Activated CD8-positive, alpha-beta T cell treated with anti-CD3 and anti-CD28 coated beads, Interleukin-2, amount 10 ng/mL, durations not matched to agents 7 days and 5 days (primary cell): ENCODE measurements at places on chromosomes 12 and 14.
A peak's percentile ranks its signal among the peaks of the same experiment; 100 is the strongest.

DNA sequence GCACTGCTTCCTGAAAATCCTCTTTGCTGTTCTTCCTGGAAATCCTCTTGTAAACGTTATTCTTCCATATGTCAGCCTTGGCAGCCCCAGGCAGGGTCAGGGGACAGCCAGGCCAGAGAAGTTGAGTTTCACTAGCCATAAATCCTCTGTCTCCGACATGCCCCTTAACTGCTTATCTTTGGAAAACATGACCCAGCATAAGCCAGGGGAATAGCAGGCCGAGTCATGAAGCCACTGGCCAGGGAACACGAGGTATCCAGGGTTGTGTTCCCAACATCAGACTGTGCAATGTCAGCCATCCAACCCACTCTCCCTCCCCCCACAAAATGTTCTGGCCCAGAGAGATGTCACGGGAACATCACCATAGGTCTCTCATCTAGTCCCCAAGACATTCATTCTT, 453.9 kb downstream of the MED13L start:
- DNase-seq: no peak

- DNase-seq: no peak
Measured at GRCh38 chr12:131112021-131112420, 158.3 kb downstream of the ADGRD1 start.

DNA sequence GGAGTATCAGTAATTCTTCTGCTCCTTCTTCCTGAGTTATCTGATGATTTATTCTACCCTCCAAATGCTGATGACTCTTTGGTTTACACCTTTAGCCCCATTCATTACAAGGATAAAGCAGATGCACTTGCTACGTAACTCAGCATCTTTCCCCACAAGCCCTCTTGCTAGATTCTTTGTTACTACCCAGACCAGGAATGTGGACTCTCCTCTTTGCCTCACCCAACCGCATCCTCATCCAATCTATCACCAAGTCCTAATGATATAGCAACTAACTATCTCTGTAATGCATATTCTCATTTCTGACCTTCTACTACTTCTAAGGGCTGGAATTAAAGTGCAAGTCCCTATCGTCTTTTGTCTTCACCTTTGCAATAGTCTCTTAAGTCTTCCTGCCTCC, 9.2 kb downstream of the KRT1 start:
- DNase-seq: no peak

- peak; percentile 56 for DNase-seq
Measured at GRCh38 chr12:25377469-25378177, 126.9 kb upstream of the KRAS start.

GRCh38 chr14:28243600-28243999, 523.0 kb upstream of the FOXG1 start:
- DNase-seq: no peak

DNA sequence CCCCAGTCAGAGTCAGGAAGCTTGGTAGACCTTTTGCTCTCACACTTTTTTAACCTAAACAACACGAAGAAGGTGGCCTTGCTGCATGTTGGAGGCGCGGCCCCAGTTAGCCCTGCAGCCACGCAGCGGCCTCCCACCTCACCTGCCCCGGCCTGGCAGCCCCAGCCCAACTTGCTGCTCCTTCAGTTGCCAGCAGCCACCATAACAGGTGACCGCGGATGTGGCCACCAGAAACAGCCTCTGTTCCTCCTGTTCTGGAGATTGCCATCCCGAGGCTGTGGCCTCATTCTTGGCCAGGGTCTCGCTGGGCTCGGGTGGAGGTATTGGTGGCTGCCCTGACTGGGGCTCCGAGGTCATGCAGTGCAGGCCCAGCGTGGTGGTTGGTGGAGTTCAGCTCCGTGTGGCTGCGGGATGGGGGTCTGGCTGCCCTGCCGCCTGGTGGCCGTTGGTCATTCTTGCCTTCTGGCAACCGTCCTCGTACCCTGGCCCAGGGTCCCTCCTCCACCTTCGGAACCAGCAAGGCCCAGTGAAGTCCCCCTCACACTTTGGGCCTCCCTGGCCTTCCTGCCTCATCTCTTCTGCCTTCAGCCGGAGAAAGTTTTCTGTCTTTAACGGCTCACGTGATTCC, 20.7 kb upstream of the TEX22 start:
- no peak for DNase-seq

DNA sequence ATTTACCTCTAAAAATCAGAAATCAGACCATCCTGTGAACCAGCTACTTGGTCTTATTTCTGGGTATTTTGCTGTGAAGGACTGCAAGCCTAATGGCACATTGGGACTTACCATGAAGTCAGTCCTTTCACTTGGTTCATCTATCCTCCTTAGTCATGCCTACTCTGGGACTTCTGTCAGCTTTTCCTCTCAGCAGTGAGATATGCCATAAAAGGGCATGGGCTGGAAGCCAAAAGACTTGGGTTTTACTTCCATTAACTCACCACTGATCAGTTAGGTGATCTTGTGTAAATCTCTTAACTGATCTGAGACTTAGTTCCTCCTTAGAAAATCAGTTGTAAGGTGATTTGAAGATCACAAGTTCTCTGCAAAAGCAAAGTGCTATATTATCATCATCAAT, 116.5 kb downstream of the PAH start:
- no peak for DNase-seq

DNA sequence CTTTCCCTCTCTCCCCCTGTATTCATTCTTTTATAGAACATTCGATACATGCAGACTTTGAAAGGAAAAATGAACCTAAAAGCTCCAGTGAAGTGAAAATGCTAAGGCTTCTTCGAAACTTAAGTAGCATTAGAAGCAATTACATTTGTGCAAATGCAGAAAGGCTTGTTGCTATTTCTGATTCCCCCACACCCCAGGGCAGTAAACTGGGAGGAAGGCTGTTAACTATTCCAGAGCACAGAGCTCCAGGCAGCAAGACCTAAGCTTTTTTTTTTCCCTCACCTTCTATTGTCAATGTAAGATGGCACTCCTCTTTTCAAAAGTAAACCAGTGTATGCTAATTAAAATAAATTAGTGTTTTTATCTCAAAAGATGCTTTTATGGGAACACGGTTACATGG, 448.9 kb upstream of the TBX3 start:
- no peak for DNase-seq

GRCh38 chr12:89353188-89353822, 1.0 kb upstream of the DUSP6 start:
- peak; percentile 59 for DNase-seq

- DNase-seq: no peak
Measured at GRCh38 chr12:64186789-64187188, 35.3 kb downstream of the KICS2 start.

- DNase-seq: no peak
Measured at GRCh38 chr14:57573173-57573572, 79.5 kb upstream of the CCDC198 start.

GRCh38 chr12:18468246-18469075, 207.1 kb downstream of the PIK3C2G start:
- DNase-seq: no peak

DNA sequence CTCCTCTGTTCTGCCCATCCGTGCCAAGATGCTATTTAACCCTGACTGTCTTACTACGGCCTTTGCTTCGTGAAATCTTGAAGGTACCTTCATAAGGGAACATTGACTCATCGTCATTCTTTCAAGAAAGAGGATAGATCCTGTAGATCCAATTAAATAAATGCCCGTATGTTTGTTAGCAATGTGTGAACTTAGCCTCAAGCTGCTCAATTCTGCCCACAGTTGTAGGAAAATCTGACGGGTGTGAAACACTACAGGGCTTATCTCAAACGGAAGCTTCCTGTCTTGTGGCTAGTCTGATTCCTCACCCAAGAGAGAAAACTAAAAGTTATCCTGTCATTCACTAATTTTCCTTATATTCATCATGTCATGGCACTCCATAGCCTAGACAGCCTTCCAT, 168.0 kb upstream of the TBX3 start:
- DNase-seq: no peak

- DNase-seq: no peak
Measured at GRCh38 chr12:15225136-15225862, 4.1 kb upstream of the RERG start.

GRCh38 chr12:82357340-82357739, 847 bp downstream of the CCDC59 start:
- DNase-seq: no peak

DNA sequence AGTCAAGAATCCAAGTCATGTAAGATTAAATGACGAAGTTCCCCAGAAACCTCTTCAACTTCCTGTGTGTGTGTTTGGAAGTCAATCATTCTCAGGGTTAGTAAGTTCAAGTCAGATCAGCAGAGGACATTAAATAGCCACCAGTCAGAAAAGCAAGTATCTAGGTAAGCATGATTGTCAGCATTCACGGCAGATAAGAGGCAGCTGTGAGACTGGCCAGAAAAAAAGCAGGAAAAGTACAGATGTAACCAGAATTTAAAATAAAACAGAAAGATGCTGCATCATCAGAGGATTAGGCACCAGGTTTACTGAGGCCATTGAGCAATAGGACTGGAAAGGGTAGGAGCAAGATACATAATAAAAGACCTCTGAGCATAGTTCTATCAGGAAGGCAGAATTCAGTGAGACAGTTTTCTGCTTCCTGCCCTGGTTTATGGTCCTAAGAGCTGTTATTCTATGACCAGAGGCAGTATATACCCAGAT, 606.9 kb downstream of the FSCB start:
- no peak for DNase-seq

GRCh38 chr14:104676694-104677511, 12.5 kb upstream of the INF2 start:
- peak; percentile 35 for DNase-seq

- DNase-seq: no peak
Measured at GRCh38 chr12:1019283-1019682, 28.3 kb downstream of the ERC1 start.

DNA sequence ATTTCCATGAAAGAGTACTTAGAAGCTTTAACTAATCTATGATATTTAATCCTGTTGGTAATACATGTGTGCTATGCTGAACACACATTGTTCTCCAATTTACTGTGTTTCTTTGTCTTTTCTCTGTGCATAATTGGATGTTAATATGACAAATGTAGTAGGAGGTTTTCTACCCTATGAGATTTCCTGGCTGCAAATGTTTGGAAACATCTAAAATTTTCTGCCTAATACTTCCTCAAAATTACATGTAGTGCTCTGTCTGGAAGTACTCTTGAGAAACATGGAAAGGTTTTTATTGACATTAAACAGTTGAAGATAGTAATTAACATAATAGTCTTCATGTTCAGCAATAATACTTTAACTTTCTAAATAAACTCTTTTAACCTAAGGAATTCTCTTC, 213.0 kb downstream of the KITLG start:
- DNase-seq: no peak

GRCh38 chr14:68899033-68899603, 80.0 kb downstream of the ACTN1 start:
- no peak for DNase-seq

DNA sequence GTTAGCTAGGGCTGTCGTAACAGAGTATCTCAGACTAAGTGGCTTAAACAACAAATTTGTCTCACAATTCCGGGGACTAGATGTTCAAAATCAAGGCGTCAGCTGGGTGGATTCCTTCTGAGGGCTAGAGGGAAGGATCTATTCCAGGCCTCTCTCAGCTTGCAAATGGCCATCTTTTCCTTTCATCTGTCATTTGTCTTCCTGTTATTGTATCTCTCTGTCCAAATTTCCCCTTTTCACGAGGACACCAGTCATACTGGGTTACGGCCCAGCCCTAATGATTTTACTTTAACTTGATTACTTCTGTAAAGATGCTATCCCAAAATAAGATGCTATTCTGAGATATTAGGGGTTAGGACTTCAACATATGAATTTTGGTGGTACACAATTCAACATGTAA, 119.0 kb upstream of the CPSF6 start:
- no peak for DNase-seq

- no peak for DNase-seq
Measured at GRCh38 chr14:58947814-58948445, 240.5 kb upstream of the DAAM1 start.

GRCh38 chr12:67251012-67251411, 18.1 kb upstream of the CAND1 start:
- DNase-seq: no peak

DNA sequence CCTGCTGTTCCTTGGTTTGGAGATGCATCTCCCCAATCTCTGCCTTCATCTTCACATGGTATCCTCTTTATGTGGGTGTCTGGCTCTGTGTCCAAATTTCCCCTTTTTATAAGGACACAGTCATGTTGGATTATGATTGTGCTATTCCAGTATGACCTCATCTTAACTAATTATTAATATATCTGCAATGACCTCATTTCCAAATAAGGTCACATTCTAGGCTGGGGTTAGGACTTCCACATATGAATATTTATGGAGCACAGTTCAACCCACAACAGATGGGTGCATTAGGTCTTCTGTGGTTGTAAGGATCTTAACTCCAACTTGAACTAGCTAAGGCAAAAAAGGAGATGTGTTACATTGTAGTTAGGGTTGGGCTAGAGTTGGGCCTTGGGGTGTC, 69.4 kb downstream of the ADCK1 start:
- no peak for DNase-seq

DNA sequence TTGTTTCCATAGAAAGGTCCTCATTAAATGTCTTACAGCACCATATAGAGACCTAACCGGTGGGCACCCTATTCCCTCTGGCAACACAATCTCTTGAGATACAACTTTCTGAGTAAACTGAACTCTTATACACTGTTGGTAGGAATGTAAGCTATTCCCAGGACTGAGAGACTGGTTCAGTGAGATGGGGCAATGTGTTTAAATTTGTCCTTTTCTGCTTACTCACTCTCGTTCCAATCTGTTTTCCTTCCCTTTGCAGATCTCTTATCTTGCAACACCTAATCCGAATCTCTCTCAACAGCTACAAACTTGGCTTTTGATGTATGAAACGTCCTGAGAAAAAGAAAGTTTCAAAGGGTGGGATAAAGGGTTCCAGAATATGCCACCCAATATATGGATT, 26.1 kb upstream of the ETV6 start:
- no peak for DNase-seq

- no peak for DNase-seq
Measured at GRCh38 chr14:87306409-87307168, 686.4 kb downstream of the GALC start.

DNA sequence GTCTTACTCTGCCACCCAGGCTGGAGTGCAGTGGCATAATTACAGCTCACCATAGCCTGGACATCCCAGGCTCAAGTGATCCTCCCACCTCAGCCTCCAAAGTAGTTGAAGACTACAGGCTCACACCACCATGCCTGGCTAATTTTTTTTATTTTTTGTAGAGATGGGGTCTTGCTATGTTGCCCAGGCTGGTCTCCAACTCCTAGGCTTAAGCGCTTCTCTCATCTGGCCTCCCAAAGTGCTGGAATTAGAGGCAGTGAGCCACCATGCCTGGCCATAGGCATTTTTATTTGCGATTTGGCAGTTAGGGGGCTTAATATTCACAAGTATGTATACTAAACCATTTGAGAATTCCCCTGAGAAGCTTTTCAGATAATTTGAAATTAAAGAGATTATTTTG, 19.1 kb downstream of the PNMA1 start:
- no peak for DNase-seq

- DNase-seq: no peak
Measured at GRCh38 chr12:122569288-122569687, 42.2 kb downstream of the KNTC1 start.
